Right ventricle myocardium inferior (tissue), 1 donor: ENCODE measurements at places on chromosomes 11 and 22. TPM values are rescaled to one million over a fixed set of nuclear protein-coding genes. Genes with fewer than 3 reads are reported as not detected.

The MYOD1 gene
- 0.27 TPM for total RNA-seq

The IRAG1 gene
- 5.9 TPM for total RNA-seq

The CARD18 gene
- 0.89 TPM for total RNA-seq

The DEUP1 gene
- total RNA-seq: not detected

The PAMR1 gene
- 14.5 TPM for total RNA-seq

The PATE4 gene
- not detected for total RNA-seq

The SPDYC gene
- total RNA-seq: not detected

The CASTOR1 gene
- total RNA-seq: 8.2 TPM

The FOLR1 gene
- 1.2 TPM for total RNA-seq

DNA sequence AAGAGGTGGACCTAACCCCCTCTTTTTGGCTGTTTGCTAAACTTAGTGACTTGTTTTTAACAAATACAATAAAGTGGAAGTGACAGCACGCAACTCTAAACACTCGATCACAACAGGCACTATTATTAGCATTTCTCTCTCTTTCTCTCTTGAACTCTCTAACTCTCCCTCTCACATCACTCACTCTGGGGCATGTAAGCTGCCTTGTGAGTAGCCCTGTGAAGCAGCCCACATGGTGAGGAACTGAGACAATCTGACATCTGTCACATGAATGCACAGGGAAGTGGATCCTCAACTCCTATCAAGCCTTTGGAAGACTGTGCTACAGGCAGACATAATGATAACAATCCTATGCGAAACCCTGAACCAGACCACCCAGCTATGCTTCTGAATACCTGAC lies 609.0 kb upstream of the CNTN5 start:
- DNase-seq: no peak

GRCh38 chr11:118325283-118325682 lies 17.2 kb downstream of the CD3D start:
- no peak for DNase-seq

DNA sequence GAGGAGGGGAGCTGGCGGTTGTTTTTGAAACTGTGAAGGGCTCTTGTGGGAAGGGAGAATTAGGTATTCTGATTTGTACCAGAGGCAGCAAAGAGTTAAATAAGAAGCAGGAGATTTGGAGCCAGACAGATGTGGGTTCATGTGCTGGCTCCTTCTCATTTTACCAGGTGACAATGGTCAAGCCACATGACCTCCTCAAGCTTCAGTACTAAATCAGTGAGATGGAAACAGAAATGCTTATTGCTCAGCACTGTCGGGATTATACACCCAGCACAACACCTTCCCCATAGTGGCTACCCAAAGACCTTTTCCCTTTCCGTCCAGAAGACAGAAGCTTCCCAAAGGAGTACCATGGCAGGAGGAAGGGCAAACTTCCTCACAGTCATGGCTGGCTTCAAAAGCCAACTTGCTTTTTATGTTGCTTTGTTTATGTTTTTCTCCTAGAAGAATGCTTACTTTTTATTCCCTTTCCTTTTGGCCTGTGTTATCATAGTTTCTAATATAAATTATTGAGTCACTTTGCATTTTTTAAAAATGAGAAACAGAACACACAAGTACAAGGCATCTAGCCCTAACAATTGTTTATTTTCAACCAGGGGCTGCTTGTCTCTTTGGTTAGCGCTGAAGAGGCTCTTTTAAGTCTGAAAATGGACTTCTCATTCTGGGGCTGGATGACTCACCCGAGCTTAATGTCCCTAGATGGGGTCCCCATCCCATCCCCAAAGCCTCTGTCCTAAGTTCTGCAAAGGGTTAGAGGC lies 181.5 kb upstream of the ZBED5 start:
- no peak for DNase-seq

DNA sequence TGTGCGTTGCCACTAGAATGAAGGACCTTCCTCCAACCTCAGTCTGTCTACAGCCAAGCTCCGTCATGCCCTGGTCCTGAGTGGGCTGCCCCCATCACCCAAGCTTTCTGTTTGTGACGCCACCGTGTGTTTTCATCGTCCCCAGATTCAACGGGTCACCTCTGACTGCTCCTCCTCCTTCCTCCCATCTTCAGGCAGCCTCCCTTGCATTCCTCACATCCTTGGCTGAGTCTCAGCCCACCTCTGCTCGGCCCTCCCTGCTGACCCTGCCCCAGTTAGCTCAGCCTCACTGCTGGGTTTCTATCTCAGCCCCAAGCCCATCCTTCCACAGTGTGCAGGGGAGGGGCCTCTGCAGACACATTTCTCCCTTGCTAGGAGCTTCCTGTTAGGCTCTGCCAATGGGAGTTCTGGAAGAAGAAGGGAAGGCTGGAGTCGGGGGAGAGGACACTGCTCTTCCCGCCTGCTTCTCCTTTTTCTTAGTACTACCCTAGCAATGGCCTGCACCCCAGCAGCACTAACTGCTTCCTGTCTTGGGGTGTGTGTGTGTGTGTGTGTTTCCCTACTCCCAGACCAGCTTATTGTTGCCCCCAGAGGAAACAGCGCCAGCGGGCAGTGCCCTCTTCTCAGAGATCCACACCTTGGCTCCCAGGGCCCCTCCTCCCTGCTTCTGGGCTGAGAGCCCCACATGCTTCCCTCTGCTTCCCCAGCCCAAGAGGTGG lies 5.2 kb downstream of the IFT27 start:
- no peak for DNase-seq

- DNase-seq: no peak
These were observed 209.5 kb upstream of the E2F8 start for GRCh38 chr11:19450282-19450681.

- DNase-seq: no peak
These were observed 51.8 kb downstream of the TTC28 start for GRCh38 chr22:28627791-28628190.

GRCh38 chr11:87254562-87254961 lies 216.8 kb downstream of the TMEM135 start:
- DNase-seq: no peak

DNA sequence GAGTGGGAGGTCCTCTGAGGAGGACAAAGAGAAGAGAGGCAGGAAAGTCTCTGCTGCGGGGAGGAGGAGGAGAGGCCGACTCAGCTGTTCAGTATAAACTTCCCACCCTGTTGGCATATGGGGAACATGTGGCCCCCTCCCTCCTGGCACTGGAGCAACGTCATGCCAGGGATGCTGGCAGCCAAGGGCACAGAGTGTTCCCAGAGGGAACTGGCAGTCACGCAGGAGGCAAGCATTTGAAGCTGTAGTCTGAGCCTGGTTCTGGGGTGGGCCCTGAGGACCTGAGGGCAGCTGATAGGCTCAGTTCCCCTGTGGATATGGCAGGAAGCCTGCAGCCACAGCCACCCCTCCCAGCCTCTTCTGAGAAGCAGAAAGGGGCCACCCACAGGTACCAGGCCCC lies 67.1 kb upstream of the TSPAN18 start:
- DNase-seq: peak; percentile 81

GRCh38 chr22:20380486-20380885 lies 13.5 kb upstream of the ZNF74 start:
- DNase-seq: no peak

GRCh38 chr11:59689015-59689414 lies 20.2 kb upstream of the PATL1 start:
- DNase-seq: no peak

GRCh38 chr11:96714689-96715088 lies 324.9 kb downstream of the JRKL start:
- DNase-seq: no peak

- no peak for DNase-seq
These were observed 8.0 kb upstream of the FXYD2 start for GRCh38 chr11:117832511-117832910.

- DNase-seq: no peak
These were observed 712 bp downstream of the IL2RB start for GRCh38 chr22:37148742-37149665.

DNA sequence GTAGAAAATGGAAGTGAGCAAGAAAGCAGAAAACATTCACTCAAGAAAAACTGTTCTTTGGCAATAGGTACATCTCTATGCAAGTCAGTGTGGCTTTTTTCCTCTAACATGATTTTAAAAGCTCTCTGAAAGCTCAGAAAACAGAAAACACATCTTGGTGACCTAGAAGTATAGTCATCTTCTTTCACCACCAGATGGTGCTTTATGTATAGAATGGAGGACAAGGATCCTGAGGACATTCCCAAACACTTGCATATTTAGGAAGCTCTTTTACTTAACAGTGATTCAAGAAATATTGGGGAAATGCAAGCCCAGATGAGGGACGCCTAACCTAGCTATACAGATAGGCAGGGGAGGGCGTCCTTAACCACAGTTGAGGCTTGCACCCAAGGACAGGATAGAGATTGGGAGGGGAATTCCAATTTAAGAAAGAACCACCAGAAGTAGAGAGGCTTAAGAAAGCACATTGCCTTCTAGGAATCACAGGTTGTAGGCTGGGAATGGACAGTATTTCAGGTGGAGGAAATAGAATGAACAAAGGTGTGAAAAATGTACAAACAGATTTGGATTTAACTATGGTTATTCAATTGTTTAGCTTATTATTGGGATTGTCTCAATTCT lies 13.8 kb upstream of the CCDC81 start:
- no peak for DNase-seq

- DNase-seq: no peak
These were observed 395.8 kb downstream of the RAB38 start for GRCh38 chr11:87779276-87780067.

GRCh38 chr11:68214173-68215086 lies 1.3 kb upstream of the KMT5B start:
- DNase-seq: peak; percentile 73
